ENCODE measurements at places on chromosomes 16 and 17. TPM values are rescaled to one million over a fixed set of nuclear protein-coding genes. Genes with fewer than 3 reads are reported as not detected.

The FBXW10 gene
- 0.53 TPM for polyA plus RNA-seq

The TBC1D3C gene
- polyA plus RNA-seq: 0.94 TPM

GRCh38 chr17:65060631-65061254, 4.2 kb upstream of the GNA13 start:
- no peak for DNase-seq

- DNase-seq: no peak
Measured at GRCh38 chr16:58046054-58046881, 20.7 kb downstream of the MMP15 start.

All from muscle of back (tissue), 13 donors.